Stimulated activated CD8-positive, alpha-beta memory T cell treated with anti-CD3 and anti-CD28 coated beads, Interleukin-4, amount 100 ng/mL, for 48 hours (primary cell): ENCODE measurements at places on chromosomes 12 and 14.

- no peak for DNase-seq
Measured at GRCh38 chr14:24353559-24354481, 14.0 kb upstream of the RIPK3 start.

DNA sequence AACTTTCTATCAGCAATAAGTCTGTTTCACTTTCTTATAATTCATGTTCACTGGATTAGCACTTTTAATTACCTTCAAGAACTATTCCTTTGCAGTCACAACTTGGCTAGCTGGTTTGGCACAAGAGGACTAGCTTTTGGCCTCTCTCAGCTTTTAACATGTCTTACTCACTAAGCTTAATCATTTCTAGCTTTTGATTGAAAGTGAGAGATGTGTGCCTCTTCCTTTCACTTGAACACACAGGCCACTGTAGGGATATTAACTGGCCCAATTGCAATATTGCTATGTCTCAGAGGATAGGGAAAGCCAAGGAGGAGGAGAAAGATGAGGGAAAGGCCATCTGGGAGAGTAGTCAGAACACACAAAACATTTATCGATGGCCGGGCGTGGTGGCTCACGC lies 92.7 kb downstream of the PRICKLE1 start:
- DNase-seq, result no peak

DNA sequence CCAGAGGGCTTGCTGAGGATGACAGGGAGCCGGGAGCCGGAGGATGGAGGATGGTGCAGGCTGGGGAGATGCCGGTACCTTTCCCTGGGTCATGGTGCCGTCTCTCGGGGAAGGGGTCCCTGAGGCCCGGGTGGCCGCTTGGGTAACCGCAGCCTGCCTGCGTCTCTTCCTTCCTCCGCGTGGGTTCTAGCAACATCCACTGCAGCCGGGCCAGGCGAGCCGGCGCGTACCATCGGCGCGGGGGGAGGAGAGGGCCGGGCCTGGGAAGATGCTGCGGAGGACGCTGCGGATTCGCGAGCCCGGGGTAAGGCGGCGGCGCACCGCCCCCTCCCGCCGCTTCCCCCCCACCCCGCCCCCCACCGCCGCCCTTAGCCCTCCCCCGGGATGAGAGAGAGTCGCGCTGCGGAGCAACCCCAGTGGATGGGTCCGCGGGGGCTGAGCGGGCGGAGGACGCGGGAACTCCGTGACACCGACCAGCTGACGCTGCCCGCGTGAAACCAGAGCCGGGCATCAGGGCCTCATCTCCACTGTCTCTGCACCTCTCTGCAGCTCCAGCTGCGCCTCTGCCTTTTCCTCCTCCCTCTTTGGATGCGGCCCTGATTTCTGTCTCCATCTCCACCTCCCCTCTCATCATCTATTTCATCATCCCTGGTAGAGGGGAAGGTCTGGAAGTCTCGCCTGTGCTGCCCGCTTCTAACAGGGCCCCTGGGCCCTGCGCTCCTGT lies at the start of gene FAIM2:
Gene FAIM2, minus strand, starts transcription at position 201 of the 724 bp plus-strand sequence. Its CDS starts 108 bp downstream, at position 93.
- DNase-seq, result peak; percentile 58

DNA sequence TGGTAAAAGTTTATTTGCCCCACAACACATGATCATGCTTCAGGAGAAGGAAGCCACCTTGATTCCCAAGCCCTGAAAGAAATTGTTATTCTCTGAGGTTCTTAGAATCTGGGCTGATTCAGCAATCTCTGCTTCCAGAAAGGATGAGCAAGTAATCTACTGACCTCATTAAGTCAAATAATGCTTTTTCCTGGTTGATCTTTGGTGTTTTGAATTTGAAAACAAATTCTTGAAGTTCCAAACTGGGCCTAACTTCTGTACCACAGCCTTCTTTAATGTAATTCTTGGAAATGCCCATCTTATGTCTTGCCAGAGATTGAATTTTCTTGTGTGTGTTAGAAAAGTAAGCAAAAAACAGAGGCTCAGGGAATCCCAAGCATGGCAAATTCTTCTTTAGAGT lies 319.2 kb upstream of the DDHD1 start:
- DNase-seq, result no peak

GRCh38 chr12:12441429-12441807 lies 84.5 kb downstream of the BORCS5 start:
- DNase-seq, result no peak

DNA sequence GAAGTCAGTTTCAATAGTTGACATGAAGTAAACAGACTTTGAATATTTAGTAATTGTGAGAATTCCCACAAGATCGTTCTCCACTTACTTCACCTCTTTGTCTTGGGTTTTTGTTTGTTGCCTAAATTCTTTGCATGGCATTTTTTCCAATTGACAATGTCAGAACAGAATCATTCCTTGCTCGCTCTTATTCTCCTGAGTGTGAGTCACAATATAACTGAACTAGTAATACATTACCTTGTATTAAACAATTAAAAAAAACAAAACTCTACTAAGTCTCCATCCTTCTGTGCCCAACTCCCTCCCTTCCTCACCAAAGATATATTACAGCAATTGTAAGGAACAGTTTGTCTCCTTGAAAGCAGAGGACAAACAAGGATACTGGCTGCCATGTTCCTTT lies 638.8 kb upstream of the NOVA1 start:
- DNase-seq, result no peak

DNA sequence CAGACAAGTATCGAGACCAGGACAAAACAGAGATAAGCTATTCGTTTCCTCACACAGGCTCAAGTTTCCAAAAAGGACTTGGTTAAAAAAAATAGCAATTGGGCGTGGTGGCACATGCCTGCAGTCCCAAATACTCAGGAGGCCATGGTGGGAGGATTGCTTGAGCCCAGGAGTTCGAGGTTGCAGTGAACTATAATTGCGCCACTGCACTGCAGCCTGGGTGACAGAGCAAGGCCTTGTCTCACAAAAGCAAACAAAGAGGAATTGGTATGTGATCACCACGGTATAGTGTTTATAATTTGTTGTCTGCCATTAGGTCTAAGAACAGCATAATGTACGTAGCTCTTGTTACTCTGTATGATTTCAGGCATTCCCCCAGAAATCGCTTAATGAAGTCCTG lies 175.3 kb downstream of the DERA start:
- DNase-seq, result no peak

DNA sequence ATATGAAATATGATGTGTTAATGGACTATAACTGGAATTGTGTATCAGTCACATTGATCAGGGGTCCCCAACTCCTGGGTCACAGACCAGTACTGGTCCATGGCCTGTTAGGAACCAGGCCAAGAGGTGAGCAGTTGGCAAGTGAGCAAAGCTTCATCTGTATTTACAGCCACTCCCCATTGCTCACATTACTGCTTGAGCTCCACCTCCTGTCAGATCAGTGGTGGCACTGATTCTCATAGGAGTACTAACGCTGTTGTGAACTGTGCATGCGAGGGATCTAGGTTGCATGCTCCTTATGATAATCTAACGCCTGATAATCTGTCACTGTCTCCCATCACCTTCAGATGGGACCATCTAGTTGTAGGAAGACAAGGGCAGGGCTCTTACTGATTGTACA lies 72.3 kb downstream of the CDK17 start:
- DNase-seq, result no peak

- DNase-seq, result no peak
Measured at GRCh38 chr12:39780913-39781446, 161.4 kb upstream of the ABCD2 start.

DNA sequence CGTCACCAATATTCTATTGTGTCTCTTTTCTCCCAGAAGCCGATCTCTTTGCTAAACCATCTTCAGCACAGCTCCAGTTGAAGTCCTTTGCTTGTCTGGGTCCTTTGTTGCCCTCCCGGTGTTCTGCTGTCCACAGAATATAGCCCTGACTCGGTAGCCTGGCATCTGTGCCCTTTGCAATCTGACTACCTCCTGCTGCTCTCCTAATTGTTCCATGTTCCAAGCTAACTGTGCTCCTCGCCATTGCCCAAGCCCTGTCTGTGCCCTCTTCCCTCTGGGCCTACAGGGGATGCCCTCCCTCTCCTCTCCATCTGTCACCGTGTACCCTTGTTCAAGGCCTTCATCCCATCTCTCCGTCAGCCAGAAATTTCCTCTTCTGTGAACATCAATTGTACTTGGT lies 306.3 kb downstream of the APAF1 start:
- no peak for DNase-seq
